Amygdala (tissue), 56 donors: ENCODE measurements at places on chromosomes 7 and 10.

DNA sequence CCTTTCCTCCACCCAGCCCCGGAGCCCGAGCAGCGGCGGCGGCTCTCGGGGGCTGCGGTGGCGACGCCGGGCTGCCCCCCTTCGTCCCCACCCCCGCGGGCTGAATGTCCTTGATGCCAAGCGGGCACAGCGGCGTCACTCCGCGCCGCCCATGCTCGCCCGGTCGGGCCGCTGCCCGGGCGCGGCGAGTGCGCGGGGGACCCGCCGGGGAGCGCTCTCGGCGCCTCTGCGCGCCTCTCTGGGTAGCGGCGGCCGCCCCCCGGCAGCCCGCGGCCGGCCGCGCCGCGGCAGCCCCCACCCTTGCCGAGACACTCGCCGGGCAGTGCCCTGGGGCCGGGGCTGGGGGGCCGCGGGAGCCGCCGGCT is 433 bp upstream of the PLXNA4 start:
- DNase-seq = no peak

GRCh38 chr7:95205665-95206225 is 118.6 kb downstream of the PON1 start:
- DNase-seq = no peak

DNA sequence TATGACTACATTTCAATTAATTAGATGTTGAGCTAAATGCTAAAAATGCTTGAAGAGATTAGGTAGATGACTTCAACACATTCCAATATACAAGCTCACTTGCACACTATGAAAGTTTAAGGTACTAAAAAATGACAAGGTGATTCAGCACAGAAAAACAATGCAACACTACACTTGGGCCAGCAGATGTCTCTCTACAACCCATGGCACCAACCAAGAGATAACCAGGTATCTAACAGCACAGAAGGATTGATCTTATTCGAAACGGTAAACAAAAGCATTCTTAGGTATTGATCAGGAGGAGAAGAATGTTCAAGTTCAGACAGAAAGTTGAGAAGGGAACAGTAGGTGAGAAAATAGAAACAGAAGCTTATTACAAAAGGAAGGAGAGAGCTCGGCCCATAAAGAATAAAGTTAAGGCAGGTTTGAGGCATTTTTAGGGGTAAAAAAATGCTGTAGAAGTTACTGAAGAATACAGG is 248.2 kb upstream of the KLF14 start:
- no peak for DNase-seq

GRCh38 chr10:70743879-70744278 is 41.3 kb downstream of the TBATA start:
- DNase-seq = no peak

GRCh38 chr10:59077855-59078254 is 98.6 kb upstream of the PHYHIPL start:
- DNase-seq = no peak

DNA sequence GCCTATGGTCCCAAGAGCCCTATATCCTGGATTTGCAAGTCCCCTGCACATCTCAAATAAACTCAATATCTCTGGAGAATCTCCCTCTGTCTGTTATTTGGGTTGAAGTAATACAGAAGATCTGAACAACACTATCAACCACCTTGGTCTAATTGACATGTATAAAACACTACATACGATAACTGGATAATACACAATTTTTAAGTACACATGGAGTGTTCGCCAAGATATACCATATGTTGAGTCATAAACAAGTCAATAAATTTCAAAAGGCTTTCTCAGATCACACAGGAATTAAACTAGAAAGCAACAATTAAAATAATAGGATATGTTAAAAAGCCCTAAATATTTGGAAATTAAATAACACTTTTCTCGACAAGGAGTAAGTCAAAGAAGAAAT is 5.6 kb upstream of the GARS1 start:
- DNase-seq = no peak

DNA sequence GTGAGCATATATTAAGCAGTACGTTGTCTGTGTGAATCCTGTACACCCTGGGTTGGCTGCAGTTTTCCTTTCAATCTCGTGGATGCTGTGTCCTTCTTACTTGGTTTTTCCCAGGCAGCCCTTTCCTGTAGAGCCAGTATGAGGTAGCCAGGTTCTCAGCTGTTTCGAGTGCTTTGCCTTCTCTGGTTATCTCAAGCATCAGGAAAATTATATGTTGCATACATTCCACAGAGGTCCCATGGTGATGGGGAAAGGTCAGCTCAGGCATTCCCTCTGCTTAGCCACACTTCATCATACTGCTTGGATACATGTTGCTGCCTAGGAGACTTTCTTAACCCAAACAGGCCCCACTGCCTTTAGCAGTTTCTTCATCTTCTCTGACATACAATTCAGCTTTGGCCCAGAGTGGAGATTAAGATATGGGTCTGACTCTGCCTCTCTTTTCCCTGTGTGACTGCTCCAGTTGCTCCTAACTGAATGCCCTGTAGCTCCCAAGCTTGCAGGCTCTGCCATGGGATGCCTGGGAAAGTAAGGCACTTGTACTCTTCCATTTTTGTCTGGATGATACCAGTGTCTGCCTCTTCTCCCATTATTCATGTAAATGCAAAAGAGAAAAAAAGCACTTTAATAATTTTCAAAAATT is 11.3 kb downstream of the GNAI1 start:
- DNase-seq = no peak

GRCh38 chr10:16566202-16566805 is 44.6 kb upstream of the C1QL3 start:
- DNase-seq = no peak

GRCh38 chr7:39624935-39625694 is 1.7 kb downstream of the RALA start:
- DNase-seq = no peak

DNA sequence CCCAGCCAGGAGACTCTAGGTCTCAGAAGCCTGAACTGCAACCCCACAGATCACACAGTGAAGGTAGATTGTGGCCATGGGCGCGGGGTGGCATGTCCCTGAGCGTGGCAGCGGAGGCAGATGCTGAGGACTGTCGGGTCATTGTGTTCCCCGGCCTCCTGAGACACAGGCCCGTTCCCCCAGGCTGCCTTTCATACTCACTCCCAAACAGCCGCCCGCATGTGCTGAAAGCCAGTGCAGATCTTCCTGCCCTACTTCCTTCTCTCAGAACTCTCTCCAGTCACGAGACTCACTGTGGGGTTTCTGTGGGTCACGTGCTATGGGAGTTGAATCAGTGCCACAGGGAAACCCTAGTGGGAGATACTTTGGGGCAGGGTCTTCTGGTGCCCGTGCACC is 48.0 kb downstream of the ZNF467 start:
- no peak for DNase-seq

- DNase-seq = no peak
Observed at GRCh38 chr7:88357294-88357693, 50.6 kb upstream of the STEAP4 start.

GRCh38 chr7:99061001-99061776 is 82.7 kb downstream of the SMURF1 start:
- DNase-seq = no peak

- no peak for DNase-seq
Observed at GRCh38 chr7:125326666-125327255, 397.1 kb upstream of the POT1 start.

DNA sequence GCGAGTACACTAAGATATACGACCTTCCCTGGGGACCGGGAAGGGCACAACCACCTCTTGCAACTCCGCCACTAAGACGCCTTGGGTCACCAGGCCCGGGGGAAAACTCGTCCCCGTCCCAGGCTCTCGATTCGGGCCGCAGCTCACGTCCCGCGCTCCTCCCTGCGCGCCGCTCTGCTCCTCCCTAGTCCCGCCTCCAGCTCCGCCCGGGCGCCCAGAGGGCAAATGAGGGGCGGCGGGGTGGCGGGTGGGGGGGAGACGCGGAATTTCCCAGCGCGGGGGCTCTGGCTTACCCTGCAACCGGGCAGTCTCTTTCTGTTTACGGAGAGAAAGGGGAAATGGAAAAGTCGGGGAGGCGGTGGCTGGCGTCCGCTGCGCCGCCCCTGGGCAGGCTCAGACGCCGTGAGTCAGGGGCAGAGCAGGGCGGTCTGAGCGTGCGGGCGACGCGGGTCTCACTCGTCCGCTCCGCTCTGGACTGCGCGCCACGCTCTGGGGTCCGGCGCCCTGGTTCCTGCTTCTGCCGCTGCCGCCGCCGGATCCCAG is at the start of gene MAP3K8:
TSS of gene MAP3K8 (plus strand) at position 455 of the 543 bp plus-strand sequence. CDS start 4,755 bp downstream, outside the sequence.
- peak; percentile 74 for DNase-seq

DNA sequence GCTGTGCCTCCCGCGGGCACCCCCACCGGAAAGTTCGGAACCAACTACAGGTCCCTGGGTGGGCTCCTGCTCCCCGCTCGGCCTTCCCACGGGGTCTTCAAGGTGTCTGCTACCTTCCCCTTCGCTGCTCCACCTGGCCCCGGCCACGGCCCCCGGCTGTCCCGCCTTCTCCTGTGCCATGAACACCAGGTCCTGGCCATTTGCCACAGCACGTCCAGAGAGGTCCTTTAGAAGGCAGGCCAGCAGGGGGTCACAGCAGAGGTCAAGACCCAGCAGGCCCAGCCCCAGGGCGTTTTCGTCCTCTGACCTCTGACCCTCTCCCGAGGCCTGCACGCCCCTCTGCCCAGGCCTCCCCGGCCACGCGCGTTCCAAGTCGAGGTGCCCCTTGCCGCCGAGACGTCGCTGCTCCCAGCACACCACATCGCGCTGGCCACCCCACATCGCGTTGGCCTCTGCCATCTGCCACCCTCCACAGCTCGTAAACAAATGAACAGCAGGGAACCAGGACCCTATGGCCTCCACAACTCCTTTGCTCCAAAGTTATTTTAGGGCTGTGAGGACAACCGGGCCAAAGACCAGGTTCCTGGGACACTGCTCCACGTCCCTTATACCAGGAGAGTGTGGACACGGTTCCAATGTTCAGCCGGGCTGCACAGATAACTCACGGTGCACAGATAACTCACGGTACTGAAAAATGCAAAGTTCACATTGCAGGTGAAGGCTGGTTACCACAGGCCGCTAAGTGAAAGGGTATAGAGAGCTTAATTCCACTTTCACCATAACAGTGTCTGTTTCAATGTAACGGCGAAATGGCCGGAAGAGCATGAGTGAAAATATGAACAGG is 74.3 kb downstream of the CFAP46 start:
- no peak for DNase-seq

GRCh38 chr10:73842349-73842748 is 31.0 kb upstream of the NDST2 start:
- DNase-seq = no peak

GRCh38 chr10:11813855-11814567 is 9.1 kb upstream of the PROSER2 start:
- DNase-seq = no peak

DNA sequence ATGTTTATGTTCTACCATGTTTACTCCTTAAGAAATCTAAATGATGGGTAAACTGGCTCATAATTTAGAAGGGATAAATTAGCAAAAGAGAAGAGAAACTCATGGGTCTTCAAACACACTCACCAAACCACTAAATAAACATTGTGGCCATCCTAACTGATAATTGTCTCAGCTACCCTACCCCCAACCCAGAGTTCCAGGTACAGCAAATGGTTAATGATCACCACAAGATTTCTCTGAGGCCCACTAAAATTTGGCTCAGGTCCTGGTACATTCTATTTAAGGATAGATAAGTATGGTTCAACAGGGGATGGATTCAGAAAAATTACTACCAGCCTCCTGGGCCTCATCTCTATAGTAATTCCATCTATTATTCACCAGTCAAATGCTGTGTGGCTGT is 21.4 kb downstream of the SLC25A13 start:
- no peak for DNase-seq

DNA sequence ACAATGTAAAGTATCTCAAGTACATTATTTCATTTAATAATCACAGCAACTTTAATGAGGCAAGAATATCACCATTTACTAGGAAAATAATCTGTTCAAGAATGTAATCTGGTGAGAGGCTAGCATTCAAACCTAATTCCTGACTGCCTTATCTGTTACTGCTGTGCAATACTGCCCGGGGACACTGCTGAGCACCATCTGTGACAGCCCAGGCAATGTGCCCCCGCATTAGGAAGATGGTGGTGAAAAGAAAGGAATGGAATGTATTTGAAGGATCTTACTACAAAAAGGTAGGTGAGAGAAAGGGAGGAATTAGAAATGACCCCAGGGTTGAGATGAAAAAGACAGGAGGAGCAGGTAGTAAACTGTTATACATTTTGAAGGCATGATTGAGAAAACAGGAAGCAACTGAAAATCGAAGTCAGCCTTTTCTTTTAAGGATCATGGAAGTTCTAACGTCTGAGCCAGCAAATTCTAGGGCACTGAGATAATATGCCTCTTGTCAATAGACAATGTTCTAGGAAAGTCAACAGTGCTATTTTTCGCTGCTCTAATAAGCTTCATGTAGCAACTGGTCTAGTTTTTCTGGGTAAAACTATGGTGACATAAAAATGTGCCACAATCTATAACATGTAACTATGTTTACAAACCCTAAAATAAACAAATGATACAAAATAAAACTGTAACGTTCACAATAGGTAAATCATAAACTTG is 90.4 kb downstream of the ETV1 start:
- no peak for DNase-seq

DNA sequence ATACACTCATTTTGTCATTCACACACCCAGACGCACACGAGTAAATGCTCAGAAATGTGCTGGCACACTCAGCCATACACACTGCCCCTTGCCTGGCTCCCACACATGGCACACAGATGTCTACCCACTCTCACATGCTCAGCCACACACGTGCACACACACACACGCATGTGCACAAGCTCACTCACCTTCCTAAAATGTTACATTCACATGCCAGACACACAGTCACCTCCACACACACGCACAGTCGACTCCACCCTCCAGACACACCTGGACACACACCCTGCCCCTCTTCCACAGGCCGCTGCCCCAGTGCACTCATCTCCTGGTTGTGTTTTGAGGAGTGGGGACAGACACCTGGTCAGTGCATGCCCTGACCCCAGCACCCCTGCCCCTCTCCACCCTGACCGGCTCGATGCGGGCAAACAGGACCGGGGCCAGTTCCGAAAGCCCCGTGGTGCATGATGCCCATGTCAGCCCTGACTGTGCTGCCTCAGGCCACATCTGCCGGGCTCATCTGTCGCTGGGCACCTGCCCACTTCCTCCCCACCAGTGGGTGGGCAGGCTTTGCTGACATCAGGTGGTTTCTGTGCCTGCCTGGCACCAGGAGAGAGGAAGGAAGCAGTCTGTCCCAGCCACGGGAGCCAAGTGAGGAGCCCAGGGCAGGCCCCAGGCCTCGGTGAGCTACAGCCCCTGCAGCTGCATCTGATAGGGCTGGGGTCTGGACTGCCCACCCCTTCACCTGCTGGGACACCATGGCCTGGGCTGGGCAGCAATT is 84.9 kb upstream of the ZNF716 start:
- no peak for DNase-seq

DNA sequence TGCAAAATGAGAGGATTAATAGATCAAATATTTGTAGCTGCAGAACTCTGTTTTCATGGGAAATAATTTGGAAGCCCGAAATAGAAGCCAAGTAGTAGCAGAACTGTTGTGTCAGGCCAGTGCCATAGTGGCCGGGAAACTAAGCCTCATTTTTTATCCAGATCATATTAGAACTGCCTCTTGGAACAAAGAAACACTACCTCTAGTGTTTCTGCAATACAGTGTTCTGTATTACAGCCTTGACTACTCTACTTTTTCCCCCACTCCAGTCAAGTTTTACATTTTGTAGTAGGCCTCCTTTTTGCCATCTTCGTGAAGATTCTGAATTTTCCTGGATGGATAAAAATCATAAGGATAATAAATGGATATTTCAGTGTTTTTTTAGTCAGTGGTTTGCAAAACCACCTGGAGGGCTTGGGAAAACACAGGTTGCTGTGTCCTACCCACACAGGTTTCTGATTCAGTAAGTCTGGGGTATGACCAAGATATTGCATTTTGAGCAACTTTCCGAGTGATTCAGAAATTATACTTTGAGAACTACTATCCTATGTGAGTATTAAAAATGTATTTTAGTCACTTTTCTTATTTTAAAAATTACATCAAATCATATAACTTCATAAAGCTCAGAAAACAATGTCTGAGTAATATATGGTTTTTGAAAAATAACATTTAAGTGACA is 326.2 kb upstream of the KAT6B start:
- no peak for DNase-seq
